ENCODE measurements at places on chromosomes 1 and 21. TPM values are rescaled to one million over a fixed set of nuclear protein-coding genes. Genes with fewer than 3 reads are reported as not detected.

B3GALT2 gene
- 8.8 TPM for total RNA-seq

LCE2A gene
- not detected for total RNA-seq

HCN3 gene
- 4.6 TPM for total RNA-seq

FMO3 gene
- 0.12 TPM for total RNA-seq

SMPDL3B gene
- 7.8 TPM for total RNA-seq

PLPPR5 gene
- total RNA-seq: 1.2 TPM

SPATA17 gene
- 10.7 TPM for total RNA-seq

LIPI gene
- not detected for total RNA-seq

CHRNB2 gene
- total RNA-seq: 0.35 TPM

CAMK1G gene
- 2.7 TPM for total RNA-seq

CFHR2 gene
- not detected for total RNA-seq

LRRC7 gene
- 9.9 TPM for total RNA-seq

CTNNBIP1 gene
- total RNA-seq: 29.3 TPM

PLA2G4A gene
- 8.9 TPM for total RNA-seq

Data from metanephros (tissue), 2 donors.